ENCODE measurements at places on chromosomes 13 and 19.

DNA sequence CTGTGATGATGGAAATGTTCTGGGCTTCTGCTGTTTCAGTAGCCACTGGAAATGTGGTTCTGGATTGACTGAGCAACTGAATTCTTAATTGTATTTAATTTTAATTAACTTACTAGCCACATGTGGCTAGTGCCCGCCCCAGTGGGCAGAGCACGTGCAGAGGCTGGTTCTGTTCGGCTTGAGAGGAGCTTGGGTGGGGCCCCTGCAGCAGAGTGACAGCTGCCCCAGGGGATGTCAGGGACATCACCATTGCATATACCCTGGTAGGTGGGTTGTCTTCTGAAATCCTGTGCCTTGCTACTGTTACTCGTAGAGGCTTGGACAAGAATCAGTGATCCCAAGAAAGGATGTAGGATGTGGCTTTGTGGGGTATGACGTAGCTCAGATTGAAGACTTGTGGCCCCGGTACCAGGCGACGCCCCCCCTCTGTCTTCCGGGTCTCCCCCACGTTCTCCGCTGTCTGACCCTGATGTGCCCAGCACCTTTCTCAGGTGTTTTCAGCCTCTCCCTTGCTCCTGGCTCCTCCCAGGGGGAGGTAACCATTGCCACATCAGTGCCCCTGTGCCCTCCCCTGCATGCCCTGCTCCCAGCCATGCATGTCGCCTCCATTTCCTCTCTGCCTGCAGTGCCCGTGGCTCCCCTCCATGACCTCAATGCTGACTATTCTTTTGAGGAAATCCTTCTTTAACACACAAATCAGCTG, 102.6 kb upstream of the RNF113B start:
- peaks cover 17% of the 10 kb centered on the region for H3K4me1 ChIP-seq
- H3K4me3 ChIP-seq = no peak overlapping the region
- no peaks in the 10 kb centered on the region for H3K36me3 ChIP-seq

DNA sequence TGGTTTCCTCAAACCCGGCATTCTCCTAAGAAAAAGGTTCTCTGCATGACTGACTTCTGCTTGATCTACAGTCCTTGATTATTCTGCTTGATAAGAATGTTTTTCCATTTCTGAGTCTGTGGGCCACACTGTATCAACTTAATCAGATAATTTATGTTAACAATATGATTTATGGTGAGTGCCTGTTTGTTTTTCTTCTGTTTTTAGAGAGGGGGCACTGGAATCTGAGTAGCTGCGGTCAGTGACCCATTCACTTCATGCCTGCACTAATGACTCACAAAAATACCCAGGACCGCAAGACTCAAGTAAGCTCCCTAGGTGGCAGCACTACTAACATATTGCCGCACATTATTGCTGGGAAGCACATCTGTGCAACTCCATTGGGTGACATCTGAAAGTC, 542.3 kb upstream of the ATXN8OS start:
- no peak overlapping the region for H3K27ac ChIP-seq
- H3K27me3 ChIP-seq = no peaks in the 10 kb centered on the region
- no peak overlapping the region for H3K4me3 ChIP-seq
- H3K4me1 ChIP-seq = no peaks in the 10 kb centered on the region

DNA sequence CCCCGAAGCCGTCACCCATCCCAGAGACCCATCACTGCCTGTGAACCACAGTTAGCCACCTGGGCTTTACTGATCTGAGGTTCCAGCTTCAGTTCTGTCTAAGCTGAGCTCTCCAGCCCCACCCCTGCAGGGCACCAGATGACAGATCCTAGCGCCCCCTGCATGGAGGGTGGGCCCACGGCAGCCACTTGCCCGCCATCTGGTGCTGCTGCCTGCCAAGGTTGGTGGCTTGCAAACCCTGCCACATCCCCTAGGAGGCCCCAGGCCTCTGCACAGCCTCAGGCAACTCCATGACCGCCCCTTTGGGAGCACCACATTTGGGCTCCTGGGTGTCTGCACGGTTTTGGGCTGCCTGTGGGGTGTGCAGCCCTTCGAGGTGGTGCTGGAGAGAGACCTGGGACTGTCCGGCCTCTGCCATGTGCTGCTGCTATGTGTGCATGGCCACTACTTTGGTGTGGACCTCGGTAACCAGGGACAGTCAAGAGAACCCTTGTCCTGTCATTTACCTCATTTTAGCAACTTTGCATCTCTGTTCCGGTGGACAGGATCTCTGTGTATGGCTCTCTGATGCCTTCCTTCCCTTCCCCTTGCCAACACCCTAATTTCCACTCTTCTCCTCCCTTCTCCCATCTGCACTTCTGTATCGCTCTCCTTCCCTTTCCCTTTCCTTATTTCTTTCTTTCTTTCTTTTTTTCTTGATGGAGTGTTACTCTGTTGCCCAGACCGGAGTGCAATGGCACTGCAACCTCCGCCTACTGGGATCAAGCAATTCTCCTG, 17.4 kb upstream of the SDHAF1 start:
- no peak overlapping the region for H3K4me3 ChIP-seq
- H3K27me3 ChIP-seq = no peaks in the 10 kb centered on the region
- H3K27ac ChIP-seq = no peak overlapping the region
- DNase-seq = no peak

DNA sequence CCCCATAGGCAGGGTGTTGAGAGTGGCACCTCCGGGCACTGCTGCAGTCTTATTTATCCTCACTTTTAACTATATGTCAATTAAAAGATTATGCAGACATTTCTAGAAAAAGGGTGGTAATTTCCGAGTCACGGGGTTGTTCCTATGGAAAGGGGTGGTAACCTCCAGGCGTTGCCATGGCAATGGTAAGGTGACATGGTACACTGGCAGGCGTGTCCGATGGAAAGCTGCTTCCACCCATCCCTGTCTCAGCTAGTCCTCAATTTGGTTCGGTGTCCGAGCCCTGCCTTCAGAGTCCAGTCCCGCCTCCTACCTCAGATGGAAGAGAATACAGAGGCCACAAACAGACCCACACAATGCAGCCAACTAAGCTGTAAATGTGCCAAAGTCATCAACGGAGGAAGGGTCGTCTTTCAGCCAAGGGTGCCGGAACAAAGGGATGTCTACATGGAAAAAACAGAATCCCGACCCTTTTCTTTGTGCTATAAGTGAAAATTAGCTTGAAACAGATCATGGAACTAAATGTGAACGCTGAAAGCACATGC, 72.6 kb upstream of the C13orf46 start:
- H3K4me3 ChIP-seq = no peak overlapping the region
- H3K27me3 ChIP-seq = no peaks in the 10 kb centered on the region
- H3K27ac ChIP-seq = no peak overlapping the region
- no peaks in the 10 kb centered on the region for H3K36me3 ChIP-seq

- peak overlapping the region; percentile 61 for H3K27ac ChIP-seq
- peak overlapping the region; percentile 72 for H3K4me3 ChIP-seq
- no peak for DNase-seq
- peaks cover 4% of the 10 kb centered on the region for H3K4me1 ChIP-seq
These were observed 746 bp downstream of the RAB3D start for GRCh38 chr19:11338569-11339253.

Data from pancreas (tissue), 10 donors.